GM12891 (cell line): ENCODE measurements at places on chromosomes 12 and 14.

- no peak for DNase-seq
These were observed 944 bp downstream of the CCND2 start for GRCh38 chr12:4274396-4275015.

DNA sequence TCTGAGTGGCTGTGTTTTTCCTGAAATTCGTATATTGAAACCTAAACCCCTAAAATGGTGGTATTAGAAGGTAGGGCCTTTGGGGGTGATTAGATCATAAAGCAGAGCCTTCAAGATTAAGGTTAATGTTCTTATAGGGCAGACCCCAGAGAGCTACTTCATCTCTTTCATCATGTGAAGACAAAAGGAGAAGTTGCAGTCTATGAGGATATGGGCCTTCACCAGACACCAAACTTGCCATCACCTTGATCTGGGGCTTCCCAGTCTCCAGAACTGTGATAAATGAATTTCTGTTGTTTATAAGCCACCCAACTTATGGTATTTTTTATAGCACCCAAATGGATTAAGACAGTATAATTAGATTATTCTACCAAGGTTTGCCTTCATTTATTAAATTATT is 275.0 kb upstream of the ATP2B1 start:
- no peak for DNase-seq

DNA sequence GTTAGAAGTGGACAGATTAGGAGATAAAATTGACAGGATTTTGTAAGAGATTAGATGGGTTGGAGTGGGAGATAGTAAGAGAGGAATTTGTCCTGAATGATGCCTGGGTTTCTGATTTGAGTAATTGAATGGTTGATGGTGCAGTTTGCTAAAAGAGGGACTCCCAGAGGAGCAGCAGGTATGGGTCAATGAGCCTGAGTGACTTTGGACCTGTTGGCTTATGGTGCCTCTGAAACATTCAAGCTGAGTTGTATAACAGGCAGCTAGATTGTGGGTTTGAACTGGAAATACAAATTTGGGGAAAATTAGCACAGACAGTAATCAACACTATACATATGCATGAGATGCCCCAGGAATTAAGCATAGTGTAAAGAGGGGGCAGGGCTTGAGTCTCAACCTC is 16.7 kb upstream of the SYNDIG1L start:
- DNase-seq = no peak

DNA sequence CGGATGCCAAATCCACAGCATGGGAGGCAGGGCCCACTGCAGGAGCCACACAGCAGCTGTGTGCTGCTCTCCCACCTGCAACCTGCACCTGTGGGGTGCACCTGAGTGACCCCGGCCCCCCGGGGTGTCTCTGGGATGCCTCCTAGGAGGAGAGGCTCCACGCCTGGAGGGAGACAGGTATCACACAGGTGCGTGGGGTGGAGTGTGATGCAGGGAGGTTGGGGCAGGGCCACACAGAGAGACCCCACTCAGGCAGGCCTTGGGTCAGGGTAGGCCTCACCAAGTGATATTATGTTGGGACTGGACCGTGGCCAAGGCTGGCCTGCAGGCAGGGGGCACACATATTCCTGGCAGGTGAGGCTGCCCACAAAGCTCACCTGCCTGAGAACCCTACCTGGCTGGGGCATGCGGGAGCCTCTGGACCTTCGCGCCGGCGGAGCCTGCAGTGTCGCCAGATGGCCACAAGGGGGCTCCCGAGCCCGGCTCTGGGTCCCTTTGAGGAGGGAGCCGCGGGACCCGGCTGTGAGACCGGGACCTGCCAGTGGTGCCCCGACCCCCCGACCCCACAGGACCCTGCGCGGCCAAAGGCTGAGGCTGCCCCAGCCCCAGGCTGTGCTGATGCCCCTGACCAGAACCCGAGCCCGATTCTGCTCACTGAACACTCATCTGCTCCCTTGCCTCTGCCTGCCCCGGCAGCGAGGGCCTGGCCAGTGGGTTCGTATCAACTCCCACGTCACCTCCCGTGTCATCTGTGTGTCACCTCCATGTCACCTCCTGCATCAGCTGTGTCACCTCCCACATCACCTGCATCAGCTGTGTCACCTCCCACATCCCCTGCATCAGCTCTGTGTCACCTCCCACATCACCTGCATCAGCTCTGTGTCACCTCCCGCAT is 11.4 kb downstream of the TMEM121 start:
- peak; percentile 96 for DNase-seq
